Stromal cell of bone marrow (primary cell): ENCODE measurements at places on chromosomes 2 and 18.

DNA sequence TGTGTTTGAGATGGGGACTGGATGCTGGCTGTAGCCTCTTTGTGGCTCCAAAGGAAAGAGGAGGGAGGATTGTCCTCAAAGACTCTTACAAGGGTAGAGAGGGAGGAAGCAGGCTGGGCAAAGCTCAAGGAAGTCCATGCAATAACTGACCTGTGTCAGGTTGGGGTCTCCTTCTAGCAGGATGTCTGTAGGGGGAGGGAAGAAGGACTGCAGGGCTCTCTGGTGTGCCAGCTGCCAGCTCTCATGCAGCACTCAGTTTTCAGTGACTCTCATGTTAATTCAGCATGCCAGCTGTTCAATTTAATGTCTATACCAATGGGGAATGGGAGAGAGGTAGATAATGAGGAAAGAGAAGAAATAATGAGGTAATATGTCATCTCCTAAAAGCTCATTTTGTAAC, 85.3 kb upstream of the RANBP2 start:
- no peak for DNase-seq

GRCh38 chr2:241635756-241636155, 1.2 kb downstream of the THAP4 start:
- no peak for DNase-seq

DNA sequence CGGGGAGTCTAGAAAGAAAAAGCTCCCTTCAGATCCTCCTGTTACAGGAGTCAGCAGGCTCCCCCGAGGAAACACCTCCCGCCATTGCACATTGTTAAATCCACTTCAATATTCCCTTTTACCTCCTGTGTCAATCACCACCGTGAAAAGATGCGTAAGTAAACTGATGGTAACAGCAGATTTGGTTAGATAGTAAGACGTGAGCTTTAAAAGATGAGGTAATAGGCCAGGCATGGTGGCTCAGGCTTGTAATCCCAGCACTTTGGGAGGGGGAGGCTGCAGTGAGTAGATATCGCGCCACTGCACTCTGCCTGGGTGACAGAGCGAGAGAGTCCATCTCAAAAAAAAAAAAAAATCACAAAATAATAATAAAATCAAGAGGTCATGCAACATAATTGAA, 15.2 kb upstream of the NCL start:
- DNase-seq = no peak

GRCh38 chr2:220552790-220553535, 925.5 kb downstream of the SLC4A3 start:
- DNase-seq = no peak

DNA sequence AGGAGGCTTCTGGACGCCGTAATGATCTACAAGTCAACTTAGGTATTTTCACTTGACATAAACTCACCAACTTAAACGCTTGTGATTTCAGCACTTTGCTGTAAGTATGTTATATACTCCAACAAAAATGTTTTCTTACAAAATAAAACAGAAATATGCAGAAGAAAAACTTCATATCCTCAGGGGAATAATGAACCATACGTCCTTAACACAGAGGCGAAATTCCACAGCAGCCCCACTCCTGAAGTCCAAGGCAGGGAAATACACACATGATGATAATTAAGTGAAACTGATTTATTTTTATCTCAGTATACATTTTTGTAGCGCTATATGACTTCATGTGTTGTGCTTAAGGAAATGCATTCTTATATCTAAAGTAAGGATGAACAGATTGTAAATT, 335.4 kb upstream of the VWC2L start:
- no peak for DNase-seq

DNA sequence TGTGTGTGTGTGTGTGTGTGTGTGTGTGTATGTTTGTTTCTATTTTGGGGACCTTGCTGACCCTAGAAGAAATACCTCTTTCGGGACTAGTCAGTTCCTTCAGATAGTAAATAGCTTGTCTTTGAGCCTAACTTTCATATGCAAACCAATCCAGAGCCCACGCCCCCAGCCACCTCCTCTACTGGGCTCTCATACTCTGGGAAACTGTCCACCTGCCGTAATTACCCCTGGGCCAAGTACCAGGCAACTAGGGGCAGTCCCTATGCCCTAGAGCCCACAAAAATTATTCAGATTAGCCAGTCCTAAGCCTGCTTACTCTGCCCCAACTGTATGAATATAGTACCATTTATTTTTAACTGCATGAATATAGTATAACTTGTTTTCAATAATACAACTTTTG, 970.4 kb downstream of the EPHA4 start:
- DNase-seq = no peak

DNA sequence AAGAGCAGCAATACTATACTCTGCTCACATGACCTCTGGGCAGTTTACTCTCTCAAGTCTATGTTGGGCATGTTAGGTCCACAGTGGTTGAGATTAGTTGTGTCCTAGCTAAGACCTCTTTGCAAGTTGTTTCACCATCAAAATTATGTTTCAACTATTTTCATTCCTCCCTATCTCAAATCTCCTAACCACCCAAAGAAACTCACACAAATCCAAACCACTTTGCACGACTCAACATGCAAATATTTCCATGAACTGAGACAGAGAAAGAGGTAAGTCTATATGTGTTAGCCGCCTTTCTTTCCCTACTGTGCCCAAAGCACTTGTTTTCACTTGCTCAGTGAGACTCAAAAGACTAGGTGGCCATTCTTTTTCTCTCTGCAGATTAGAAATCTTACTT, 546.8 kb downstream of the TNS1 start:
- no peak for DNase-seq

GRCh38 chr2:67881816-67882215, 181.0 kb downstream of the C1D start:
- DNase-seq = no peak

DNA sequence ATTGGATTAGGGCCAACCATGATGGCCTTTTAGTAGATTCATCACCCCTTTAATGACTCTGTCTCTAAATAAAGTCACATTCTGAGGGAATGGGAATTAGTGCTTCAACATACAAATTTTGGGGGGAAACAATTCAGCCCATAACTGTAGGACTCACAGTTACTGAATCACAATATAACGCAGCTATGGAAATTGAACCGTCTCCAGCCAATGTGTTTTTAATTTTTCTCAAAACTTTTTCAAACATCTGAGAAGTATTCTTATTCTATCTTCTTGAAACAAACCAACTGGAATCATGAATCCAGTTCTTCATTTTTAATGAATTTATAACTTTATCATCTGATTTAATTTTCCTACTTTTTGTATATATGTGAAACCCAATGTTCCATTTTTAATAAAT, 373.1 kb upstream of the SYT4 start:
- DNase-seq = no peak

DNA sequence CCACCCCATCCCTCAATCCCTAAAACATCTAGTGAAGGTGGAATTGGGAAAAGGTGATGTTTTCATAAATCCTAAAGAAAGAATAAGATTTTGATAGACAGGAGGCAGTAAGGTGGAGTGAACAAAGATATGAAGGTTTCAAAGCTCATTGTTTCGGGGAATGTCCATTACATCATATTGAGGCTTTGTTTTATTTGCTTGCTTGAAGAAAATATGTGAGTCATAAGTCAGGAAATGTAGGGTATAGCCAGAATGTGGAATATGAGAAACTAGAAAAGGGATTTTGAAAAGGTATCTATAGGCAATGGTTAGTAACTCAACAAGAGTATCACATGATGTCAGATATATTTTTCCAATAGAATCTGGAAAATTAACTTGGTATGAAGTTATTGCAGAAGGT, 1178.5 kb upstream of the ACVR2A start:
- DNase-seq = no peak

GRCh38 chr2:37344453-37345361, at the start of gene QPCT:
Gene QPCT (plus strand): TSS chr2:37344630. CDS start chr2:37344732, 102 bp downstream.
- no peak for DNase-seq

DNA sequence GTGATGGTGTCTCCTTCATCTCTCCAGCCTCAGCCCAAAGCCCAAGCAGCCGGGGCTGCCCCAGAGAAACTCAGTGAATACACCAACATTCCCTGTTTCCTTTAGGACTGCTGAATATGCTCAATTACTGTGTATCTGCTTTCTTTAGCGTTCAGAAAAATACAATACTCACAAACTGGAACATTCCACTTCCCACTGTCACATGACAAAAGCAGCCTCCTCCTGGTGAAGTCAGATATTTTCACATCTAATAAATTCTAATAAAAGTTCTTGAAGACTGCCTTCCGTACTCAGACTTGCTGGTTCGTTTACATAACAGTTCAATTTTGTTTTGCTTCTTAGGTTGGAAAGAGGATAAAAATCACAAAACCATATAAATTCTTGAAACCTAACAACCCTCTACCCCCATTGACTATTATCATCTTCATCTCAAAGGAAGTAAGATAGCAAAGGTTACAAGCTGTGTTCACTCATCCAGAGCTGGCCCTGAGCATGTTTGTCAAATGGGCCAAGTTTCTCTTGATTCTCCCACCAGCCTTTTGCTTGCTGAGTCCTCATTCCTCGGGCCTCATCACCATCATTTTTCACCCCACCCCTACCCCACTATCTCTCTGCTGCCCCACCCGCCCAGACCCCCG, 190.8 kb upstream of the HNRNPA3 start:
- DNase-seq = no peak

- DNase-seq = no peak
Observed at GRCh38 chr2:168402531-168402930, 53.5 kb upstream of the CERS6 start.

DNA sequence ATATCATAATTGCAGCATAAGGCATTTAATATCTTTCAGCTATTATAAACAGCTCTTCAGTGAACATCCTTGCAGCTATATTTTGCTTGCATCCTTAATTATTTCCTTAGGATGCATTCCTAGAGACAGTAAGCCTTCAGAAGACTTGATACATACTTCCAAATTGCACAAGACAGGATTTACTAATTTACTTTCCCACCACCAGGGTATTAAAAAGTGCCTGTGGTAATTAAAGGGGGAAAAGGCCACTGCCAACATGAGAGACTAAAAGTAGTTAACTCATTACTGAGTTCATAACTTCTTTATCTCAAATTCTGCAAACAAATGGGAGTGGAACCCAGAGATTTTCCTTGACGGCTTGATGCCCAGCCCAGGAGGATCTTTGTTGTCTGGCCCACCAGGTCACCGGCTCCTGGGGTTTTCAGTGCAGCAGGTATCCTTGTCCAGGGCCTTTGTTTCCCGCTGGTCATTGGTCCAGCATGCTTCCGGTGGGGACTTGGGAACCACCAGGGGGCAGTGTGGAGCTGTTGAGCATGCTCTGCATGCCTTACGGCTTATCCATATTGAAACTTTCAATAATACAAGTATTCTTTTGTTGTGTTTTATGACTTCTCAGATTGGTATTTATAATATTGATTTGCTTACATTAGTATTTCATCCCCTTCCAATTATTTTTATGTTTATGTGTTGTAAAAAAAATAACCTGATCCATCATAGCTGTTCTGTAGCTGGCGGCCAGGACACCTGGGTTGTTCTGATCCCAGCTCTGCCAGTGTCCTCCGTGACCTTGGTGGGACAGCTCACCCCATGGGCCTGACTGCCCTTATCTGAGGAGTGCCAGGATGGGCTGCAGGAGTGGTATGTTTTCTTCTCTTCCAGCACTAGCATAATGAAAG, 61.4 kb downstream of the TGOLN2 start:
- no peak for DNase-seq

DNA sequence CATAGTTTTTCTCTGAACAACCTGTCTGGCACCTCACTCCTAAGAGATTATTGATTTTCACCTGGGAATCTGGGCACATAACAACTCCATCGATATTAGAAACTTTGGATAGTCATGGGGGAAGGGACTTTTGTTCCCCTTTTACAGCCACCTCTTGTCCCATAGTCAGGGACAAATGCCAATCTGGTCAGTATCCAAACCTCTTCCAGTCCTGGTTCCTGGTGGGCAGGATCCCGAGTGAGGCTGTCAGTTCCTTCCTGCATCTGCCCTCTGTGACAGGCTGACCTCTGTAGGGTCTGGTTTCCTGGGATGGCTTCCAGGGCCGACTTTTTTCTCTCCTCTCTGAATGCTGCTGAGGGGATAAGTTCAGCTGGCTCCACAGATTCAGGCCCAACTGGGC, 11.0 kb downstream of the KIF5C start:
- DNase-seq = no peak

GRCh38 chr2:144592500-144593256, 72.8 kb upstream of the ZEB2 start:
- no peak for DNase-seq

- no peak for DNase-seq
Observed at GRCh38 chr2:9654452-9655100, 23.8 kb upstream of the YWHAQ start.

GRCh38 chr2:175823002-175823706, 178.9 kb downstream of the LNPK start:
- no peak for DNase-seq

DNA sequence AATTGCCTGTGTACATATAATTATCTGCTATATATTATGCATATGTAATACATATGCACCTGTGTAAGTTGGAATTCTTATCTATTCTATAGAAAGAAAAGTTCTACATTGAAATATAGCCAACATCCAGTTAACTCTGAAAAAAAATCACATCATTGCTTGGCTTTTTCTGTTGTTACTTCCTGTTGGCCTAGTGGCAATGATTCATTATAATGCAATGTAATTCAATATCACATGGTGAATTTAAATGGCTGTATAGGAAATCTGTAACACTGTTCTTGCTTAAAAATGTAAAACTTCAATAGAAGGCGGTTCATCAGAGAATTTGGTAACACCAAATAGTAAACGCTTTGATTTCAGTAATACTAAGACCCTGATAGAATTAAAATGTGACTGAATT, 44.5 kb upstream of the MAP4K3 start:
- no peak for DNase-seq

GRCh38 chr18:62106271-62106670, 80.6 kb downstream of the PIGN start:
- DNase-seq = no peak

DNA sequence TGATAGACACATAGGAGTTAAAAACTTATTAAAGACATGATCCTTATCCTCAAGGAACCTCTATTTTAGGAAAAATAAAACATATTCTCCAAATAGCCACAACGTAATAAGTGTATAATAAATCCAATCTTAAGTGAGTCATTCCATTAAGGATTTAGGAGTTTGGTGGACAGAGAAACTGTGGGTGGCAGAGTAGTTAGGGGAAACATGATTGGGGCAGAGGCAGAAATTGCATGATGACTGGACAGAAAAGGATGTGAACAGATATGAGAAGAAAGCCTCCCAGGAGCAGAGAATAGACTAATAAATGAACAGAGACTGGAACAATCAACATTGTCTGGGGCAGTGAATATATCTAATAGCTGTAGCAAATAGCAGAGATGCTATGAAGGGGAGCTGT, 48.1 kb upstream of the SIGLEC15 start:
- peak; percentile 89 for DNase-seq

GRCh38 chr18:31398191-31398590, 21.6 kb downstream of the DSG4 start:
- no peak for DNase-seq

- no peak for DNase-seq
Observed at GRCh38 chr2:238709325-238710025, 138.4 kb upstream of the TWIST2 start.

GRCh38 chr18:32303400-32303799, 113.6 kb downstream of the MEP1B start:
- DNase-seq = no peak

GRCh38 chr2:241617431-241618154, 19.4 kb downstream of the THAP4 start:
- no peak for DNase-seq

GRCh38 chr2:41194230-41194629, 742.3 kb upstream of the SLC8A1 start:
- peak; percentile 23 for DNase-seq

- peak; percentile 91 for DNase-seq
Observed at GRCh38 chr2:45315861-45316260, 295.2 kb downstream of the SRBD1 start.

GRCh38 chr2:171615069-171615468, 72.2 kb upstream of the DYNC1I2 start:
- DNase-seq = no peak
